ENCODE measurements at places on chromosomes 7 and 10.

GRCh38 chr7:20503278-20503950, 112.1 kb upstream of the ABCB5 start:
- no peak for DNase-seq

DNA sequence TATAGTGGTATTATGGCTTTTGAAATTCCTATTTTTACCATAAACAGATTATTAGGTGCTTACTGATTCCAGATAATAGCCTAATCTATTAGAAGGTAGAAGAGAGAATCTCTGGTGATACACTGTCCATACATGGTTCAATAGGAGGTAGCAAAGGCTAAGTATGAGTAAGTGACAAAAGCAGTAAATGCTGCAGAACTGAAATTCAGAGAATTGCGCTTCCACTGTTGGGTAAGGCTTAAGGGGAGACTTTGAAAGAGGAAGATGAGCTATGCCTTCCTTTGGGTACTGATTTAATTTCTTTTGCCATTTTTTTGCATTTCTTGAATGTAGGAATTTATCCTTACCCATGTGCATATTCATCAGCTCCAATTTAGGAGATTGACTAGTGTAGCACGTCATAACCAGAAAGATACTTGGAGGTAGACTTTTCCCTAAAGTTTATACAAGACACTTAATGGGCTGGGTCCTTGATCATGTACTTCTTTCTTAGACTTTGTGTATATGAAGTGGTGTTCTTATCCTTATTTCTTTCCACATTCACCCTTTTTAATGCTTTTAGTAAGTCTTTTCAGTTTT, 15.3 kb downstream of the MKLN1 start:
- DNase-seq = no peak

GRCh38 chr7:15341817-15342216, 220.0 kb downstream of the AGMO start:
- no peak for DNase-seq

- no peak for DNase-seq
Observed at GRCh38 chr10:59381687-59382086, 19.3 kb upstream of the FAM13C start.

- DNase-seq = no peak
Observed at GRCh38 chr7:22751341-22751740, 24.3 kb downstream of the IL6 start.

DNA sequence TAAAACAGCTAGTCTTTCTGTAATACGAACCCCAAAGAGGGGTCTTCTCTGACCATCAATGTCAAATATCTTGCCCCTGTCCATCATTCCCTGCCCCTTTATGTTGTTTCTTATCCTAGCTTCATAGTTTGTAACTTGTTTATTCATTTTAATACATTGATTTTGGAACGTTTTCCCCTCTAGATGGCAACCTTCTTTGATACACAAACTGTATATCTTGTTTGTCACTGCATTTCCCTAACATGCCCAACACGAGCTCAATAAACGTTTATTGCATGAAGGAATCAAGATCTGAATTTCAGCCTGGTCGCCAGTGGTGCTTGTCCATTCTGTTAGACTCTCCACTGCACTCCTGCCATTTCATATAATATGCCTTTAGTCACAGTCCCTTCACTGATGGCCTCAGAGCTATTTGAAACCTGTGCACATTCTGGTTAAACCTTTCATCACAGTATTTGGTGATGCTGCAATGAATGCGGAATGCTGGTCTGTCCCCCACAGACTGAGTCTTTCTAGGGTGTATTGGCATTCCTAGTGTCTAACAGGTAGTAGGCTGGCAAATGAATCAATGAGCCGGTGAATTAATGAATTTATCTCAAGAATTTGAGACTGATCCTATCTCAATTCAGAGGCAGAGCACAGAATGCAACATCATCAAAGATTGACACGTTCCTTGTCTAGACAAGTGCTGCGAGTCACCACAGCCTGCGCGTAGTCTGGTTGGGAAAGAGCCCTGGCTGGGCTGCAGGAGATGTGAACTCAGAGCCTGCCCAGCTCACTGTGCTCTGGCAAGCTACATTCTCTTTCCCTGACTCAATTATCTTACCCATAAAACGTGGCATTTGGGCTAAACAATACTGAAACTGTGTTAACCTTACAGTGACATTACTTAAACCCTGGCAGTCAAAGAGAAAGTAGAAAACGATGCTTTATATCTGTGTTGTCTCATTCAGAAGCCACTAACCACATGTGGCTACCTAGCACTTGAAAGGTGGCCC, 55.2 kb upstream of the FRMD4A start:
- no peak for DNase-seq

GRCh38 chr7:29319719-29320521, 125.3 kb downstream of the CHN2 start:
- DNase-seq = no peak

DNA sequence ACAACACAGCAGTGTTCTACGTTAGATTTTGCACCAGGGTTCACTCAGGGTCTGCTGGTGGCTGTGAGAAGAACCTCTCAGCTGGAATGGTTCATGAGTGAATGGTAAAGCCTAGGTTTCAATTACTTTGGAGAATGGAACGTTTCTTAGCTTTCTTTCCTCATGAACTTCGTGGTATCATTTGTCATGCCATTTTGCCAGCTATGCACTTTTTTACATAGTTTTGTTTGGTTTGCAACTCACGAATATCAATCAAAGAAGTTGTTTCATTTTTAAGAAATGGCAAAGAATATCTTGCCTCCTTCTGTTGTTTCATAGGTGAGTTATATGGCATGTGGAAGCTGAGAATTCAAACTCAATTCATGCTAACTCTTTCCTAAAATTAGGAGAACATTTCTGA, 34.1 kb upstream of the RAB11FIP2 start:
- DNase-seq = no peak

- DNase-seq = no peak
Observed at GRCh38 chr7:38682606-38683005, 51.4 kb upstream of the AMPH start.

DNA sequence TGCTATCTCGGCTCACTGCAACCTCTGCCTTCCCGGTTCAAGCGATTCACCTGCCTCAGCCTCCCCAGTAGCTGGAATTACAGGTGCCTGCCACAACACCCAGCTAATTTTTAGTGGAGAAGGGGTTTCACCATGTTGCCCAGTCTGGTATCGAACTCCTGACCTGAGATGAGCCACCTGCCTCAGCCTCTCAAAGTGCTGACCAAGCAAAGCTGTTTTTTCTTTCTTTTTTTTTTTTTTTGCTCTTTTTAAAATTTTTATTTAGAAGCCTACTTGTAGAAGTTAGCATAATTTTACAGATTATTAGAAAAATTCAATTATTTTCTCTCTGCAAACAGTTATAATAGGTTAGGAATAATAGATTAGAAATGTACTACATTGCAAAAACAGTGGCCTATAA, 1.2 kb upstream of the FGFBP3 start:
- DNase-seq = no peak

DNA sequence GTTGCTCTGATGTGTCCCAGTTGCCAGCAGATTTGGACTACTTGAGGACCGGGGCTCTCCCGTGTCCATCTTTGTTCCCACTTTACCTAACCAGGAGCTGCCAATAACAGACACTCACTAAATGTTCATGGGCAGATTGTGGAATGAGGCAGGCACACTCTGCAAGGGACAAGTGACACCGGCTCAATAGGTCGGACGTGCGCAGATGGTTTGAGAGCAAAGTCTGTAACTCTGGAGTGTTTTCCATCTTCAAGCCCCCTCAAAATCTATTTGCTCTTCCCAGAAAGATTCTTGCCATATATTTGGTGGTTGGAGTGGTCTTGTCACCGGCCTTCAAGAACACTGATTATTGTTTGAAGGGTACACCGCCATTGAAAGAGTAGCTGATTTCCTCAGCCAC, 47.2 kb downstream of the THNSL1 start:
- DNase-seq = no peak

DNA sequence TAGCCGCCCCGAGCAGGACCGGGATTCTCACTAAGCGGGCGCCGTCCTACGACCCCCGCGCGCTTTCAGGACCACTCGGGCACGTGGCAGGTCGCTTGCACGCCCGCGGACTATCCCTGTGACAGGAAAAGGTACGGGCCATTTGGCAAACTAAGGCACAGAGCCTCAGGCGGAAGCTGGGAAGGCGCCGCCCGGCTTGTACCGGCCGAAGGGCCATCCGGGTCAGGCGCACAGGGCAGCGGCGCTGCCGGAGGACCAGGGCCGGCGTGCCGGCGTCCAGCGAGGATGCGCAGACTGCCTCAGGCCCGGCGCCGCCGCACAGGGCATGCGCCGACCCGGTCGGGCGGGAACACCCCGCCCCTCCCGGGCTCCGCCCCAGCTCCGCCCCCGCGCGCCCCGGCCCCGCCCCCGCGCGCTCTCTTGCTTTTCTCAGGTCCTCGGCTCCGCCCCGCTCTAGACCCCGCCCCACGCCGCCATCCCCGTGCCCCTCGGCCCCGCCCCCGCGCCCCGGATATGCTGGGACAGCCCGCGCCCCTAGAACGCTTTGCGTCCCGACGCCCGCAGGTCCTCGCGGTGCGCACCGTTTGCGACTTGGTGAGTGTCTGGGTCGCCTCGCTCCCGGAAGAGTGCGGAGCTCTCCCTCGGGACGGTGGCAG, at the start of gene MGMT:
MGMT (plus strand) TSS at position 539 of the 656 bp plus-strand sequence.
- DNase-seq = peak; percentile 97

GRCh38 chr10:110919971-110920881, 822 bp downstream of the SHOC2 start:
- peak; percentile 69 for DNase-seq

DNA sequence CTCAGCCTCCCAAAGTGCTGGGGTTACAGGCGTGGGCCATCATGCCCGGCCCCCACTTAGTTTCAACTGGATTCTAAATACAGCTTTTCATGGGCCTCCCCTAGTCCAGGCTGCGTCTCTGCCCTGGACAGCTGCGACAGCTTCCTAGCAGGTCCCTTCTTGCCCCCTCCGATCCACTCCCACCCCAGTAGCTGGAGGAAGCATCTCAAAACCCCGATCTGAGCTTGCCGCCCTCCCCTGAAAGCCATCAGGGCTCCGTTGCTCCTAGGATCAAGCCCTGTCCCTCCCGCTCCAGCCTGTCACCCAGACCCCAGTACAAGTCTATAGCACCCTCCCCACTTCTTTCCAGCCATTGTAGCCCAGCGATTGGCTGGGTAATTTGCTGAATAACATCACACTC, 64.5 kb downstream of the VWA2 start:
- no peak for DNase-seq

DNA sequence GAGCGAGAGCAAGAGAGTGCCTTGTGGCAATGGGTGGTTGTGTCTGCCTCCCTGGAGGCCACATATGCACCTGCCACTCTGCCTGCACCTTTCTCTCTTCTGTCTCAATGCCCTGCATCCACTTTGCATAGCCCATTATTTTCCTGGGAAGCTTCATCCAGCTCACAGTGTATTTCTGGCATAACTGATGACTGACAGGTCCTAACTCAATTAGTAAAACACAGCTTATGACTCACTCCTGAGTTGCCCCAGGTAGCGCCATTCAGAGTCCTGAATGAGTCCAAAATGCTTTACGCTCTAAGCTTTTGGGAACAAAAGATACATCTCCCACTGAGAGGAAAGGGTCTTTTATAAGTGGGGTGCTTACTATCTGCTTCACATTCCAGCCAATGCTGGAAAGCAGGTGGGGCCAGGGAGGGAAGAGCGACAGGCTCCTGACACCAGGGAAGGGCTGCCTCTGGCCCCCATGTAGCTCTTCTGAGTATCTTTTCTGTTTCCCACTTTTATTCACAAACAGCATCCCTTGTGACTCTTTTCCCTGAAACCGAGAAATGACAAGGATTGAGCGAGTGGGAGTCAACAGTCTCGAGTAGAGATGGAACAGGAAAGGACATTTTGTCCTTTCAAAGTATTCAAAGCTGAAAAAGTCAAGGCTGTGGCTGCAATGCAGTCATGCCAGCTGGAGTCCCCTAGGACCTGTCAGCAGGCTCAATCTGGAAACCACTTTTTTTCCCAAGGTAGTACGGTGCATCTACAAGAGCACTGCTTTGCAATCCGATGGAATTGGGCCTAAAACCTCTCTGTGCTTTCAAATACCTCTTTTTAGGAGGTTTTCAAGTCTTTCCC, 479.3 kb upstream of the PODXL start:
- no peak for DNase-seq

DNA sequence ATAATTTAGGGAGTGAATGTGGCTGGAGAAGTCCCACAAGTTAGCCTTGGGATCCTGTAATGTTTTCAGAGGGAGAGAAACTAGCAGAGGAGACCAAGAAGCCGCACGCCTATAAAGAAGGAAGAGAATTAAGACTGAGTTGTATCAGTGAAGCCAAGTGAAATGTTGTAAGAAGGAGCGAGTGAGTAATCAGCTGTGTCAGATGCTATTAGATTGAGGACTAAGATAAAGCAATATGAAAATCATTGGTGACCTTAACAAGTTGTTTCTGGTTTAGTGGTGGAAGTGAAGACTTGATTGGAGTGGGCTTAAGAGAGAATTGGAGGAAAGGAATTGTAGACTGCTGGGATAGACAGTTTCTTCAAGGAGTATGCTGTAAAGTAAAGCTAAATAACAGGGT, 8.8 kb downstream of the CCSER2 start:
- DNase-seq = no peak

DNA sequence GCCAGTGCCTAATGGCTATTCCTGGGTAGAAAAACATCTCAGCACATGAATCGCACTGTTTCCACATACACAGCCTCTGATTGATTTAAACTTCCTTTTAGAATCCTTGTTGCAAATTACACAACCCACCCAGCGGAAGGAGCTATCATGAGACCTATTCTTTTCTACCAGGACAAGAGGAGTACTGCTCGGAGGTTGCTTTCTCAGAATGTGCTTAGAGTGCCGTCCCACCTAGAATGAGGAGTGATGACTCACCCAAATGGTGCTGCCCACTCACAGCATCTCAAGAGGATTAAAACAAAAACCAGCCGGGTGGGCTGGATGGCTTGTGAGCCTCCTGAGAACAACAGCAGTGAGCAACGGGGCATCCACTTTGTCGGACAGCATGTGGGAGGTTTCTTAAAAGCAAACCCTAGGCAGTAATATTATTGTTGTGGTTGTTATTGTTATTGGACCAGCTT, 128.9 kb downstream of the DGKI start:
- no peak for DNase-seq

DNA sequence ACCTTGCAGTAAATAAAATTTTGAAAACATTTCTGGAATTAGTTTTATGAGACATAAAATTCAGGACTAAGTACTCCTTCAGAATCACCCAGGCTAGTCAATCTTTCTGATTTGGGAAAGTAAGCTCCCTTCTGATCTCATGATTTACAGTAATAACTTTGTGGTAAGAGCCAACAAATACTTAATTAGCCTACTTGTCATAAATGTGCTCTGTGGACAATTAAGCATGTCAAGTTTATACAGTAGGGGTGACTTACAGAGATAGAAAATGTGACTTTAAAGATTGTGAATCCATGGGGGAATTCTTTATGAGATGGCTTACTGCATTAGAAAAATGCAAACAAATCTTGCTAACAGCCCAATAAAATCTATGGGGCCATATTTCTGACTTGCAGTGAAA, 616.9 kb upstream of the GHITM start:
- DNase-seq = no peak

GRCh38 chr7:117780832-117781231, 92.4 kb downstream of the CTTNBP2 start:
- no peak for DNase-seq
